ENCODE measurements at places on chromosomes 5 and 9.

GRCh38 chr5:138938526-138938925 lies 63.4 kb upstream of the LRRTM2 start:
- DNase-seq: no peak

DNA sequence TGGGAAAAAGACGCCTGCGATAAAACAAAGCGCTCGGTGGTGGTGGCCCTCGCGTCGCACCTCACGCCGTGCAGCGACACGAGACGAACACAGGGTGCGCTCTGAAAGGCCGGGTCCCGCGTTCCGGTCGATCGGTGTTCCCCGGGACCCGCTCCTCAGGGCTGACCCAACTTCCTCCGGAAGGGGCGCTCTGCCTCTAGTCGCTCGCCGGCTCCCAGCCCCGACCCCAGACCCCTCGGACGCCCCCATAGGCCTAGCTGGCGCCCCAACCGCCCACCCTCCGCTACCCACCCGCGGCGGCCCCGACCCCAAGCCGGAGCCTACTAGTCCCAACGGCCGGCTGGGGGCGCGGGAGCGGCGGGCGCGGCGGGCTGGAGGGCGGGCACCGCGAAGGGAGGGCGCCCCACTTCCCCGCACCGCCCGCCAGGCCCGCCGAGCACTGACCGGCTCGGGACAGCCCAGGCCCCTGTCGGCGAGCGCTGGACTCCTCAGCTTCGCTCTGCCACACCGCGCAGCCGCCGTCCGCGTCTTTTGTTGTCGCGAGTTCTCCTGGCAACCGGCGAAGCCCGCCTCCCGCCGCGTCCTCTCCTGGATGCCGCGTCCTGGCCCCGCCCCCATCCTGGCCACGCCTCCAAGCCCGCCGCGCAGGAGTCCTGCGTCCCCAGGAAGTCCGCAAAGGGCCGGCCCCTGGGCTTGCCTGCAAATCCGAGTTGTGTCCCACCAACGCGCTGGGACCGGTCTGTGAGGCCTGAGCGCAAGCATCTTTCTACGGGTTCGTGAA lies at the start of gene KIF27:
KIF27 (minus strand) TSS at position 506 of the 781 bp plus-strand sequence. CDS start 5,841 bp downstream, outside the sequence.
- peak; percentile 90 for DNase-seq

GRCh38 chr5:177405805-177406204 lies 3.6 kb downstream of the F12 start:
- DNase-seq: no peak

DNA sequence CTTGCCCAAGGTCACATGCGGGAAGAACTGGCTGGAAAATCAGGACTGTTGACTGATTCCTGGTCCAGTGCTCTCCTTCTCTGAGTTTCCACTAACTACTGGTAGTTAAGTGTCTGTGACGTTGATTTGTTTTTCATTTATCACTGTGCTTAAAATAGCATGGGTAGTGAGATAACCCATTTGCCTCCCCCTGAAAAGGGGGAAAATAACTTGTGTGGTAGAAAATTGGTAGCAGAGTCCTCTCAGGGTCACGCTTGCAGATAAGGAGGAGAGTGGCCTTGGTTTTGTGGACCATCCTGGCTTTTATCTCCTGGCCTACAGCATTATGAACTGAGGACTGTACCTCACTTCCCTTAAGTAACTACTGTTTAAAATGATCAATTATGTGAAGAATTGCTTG lies 10.9 kb downstream of the FUBP3 start:
- DNase-seq: no peak

GRCh38 chr9:14068690-14069089 lies 245.3 kb downstream of the NFIB start:
- DNase-seq: no peak

DNA sequence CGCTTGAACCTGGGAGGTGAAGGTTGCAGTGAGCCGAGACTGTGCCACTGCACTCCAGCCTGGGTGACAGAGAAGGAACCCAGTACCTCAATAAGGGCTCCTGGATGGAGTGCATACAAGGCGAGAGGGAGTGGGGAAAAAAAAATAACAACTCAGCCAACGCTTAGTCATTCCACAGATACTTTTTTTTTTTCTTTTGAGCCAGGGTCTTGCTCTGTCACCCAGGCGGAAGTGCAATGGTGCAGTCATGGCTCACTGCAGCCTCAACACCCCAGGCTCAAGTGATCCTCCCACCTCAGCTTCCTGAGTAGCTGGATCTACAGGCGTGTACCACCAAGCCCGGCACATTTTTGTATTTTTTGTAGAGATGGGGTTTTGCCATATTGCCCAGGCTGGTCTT lies 59.5 kb upstream of the GGTA1 start:
- DNase-seq: no peak

DNA sequence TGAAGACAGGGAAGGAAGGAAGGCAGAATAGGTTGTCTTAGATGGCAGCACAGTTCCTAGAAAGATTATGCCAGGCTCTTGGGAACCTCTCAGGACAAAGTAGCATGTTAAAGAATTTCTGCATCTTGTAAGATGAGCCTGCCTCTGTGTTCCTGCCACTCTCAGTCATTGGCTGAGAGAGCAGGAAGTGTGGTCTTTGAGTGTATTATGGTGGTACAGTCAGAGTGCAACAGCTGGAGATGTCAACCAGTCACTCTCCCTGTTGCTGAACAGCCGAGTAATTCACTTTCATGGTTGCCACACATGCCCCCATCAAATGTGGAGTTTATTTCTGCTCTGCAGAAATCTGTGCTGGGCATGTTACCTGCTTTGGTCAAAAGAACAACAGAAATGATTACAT lies 659.6 kb upstream of the RIOK2 start:
- DNase-seq: no peak

DNA sequence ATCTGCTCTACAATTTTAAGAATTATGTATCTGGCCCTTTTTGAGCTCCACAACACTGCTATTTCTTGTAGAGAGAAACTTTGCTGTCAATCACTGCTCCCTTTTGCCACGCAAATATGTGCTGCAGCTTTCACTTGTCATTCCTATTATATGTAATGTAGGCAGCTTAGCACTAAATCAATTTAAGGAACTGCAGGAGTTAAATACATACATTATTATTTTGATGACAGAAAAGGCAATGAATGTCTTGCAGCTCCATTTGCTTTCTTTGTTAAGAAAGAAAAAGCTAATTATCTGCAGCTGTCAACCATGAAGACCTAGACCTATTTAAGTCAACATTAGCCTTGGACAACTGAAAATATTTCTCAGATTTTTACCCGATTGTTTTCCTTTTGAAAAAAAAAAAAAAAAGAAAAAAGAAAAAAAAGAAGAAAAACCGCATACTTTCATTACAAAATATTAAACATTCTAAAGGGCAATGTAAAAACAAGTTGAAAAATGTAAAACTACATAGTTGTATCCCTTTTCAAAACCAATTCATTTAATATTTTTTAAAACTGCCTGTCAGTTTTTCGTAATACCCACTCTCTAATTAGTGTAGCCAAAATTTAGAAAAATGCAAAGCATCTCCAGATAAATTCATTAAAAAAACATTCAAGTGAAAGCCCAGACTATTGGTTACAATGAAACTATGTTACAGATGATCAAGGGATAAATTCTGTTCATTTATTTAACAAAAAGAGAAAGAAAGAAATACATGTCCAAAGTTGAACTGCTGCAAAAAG lies 57.2 kb downstream of the RFX3 start:
- no peak for DNase-seq

DNA sequence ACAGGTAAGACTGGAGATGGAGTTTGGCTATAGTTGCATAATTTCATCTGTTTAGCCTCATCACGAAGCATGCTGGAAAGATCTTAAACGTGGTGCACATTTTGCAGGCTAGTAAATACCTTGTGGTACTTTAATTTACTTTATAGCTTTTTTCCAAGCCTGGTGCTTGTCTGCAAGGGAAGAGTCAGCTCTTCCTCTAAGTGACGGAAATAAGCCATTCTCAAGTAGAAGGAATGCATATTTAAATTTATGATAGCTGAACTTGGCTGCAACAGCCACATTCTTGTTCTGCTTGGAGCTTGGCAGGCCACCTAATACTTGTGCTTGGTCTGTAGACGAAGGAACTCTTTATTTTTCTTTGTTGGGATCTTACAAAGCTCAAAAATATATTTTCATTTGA lies 188.0 kb upstream of the PIK3R1 start:
- no peak for DNase-seq

DNA sequence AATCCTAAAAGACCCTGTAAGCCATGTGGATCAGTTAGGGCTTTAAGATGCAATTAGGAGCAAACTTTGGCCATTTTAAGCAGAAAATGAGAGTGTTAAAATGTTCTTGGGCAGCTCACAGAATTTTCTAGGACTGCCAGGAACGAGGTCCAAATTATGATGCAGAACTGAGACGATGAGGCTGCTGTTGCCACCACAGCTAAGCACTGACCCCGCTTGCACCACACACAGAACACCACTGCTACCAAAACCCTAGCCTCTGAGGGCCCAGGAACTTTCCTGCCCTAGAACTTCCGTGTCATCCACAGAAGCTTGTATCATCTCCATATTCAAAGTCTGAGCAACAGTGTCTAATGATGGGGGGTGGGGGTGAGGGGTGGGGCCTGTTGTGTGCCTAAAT lies 41.0 kb upstream of the PCSK1 start:
- DNase-seq: no peak

- no peak for DNase-seq
Measured at GRCh38 chr5:159864885-159865691, 51.2 kb upstream of the ADRA1B start.

DNA sequence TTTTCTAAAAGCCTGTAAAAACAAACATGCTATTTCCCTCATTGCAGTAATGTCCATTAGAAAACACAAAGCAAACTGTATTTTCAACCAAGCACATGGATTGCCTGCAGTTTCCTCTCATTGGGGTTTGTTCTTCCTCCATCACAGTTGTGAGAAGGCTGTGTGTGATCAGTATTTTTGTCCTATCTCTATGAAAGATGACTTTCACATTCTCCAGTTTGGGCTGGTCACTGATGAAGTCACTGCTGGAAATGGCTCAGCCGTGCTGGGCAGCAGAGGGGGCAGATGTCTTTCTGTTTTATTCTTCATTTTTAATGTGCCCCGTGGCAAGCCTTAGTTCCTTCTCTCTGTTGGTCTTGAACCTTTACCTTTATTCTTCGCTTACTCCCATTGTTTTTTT lies 288.9 kb upstream of the MPDZ start:
- no peak for DNase-seq

GRCh38 chr9:126851286-126851880 lies 9.1 kb upstream of the ZBTB34 start:
- DNase-seq: no peak

DNA sequence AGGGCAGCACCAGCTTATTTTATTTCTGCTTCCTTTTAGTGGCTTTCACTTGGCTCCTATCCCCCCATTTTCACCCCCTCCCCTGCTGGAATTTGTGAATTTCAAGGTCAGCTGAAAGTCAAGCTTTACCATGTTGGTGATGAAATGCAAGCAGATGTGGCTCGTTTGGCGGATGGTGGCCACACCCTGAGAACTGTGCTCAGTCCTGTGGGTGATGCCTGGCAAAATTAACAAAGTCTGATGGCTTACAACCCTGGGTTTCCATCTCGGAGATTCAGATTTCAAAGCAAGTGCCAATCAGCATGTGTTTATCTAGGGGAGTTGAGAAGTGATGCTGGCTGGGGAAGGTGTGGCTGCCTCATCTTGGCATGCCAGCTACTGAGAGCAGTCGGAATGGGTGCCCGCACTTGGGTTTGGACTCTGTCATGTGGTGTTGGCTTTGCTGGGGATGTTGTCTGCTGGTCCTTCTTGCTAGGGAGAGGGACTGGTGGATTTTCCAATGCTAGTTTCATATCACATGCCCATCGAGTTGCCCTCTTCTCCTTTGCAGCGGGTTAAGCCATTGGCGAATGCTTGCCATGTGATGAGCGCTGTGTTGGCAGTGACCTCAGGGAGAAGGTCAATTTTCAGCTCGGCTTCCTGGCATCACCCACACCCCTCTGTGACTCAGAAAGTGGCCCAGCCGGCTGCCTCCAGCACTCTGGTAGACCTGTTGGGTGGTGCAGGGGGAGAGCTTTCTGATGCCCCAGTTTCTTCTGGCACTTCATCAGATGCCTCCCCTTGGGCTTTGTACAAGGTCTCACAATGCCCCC lies 77.0 kb upstream of the PITX1 start:
- DNase-seq: no peak

- no peak for DNase-seq
Measured at GRCh38 chr5:164377746-164378145, 872.3 kb downstream of the MAT2B start.

DNA sequence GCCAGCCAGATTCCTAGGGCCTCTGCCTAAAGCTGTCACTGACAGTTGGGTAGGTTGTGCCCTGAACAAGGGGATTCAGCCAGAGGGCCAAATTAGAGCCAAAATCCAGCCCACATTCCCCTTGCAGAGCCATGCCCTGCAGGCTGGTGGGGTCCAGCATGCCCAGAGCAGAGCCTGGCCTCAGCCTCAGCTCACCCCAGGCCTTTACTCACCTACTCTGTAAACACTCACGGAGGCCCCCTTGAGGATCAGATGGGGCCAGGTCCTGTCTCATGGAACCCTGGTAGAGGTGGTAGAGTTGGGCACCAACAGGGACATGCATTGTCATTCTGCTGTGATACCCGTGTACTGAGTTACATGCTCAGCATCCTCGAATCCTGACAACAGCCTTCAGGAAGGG lies 74.9 kb downstream of the LMX1B start:
- DNase-seq: no peak

DNA sequence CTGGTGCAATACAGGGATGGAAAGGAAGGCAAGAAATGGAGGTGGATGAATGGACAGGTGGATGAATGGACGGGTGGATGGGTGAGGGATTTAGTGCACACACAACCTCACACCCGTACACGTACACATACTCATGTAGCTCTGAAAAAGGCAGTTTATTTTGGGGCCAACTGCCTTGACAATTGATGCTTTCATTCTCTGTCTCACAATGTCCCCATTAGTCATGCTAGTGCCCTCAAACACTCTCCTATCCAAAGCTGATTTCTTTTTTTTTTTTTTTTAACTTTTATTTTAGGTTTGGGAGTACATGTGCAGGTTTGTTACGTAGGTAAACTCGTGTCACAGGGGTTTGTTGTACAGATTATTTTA lies 495.0 kb downstream of the DMAC1 start:
- no peak for DNase-seq

DNA sequence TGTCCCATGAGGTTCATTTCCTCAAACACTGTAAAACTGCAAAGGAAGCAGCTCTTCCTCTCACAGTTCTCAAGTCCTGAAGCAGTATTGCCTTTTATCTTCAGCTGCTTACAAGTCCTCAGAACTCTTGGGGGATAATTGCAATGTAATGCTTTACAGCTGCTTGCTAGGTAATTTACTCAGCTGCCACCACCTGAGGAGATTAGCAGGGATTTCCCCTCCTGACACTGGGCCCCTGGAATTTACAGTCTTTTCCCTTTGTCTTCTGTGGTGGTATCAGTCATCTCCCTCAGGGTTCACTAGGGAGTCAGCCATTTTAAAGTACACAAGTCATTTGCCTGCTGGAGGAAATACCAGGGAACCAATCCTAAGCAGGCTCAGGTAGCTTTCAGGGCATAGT lies 754.3 kb upstream of the GRAMD2B start:
- DNase-seq: no peak

- no peak for DNase-seq
Measured at GRCh38 chr9:9033022-9033421, 1233.4 kb upstream of the DMAC1 start.

GRCh38 chr9:127305838-127306226 lies 41.3 kb downstream of the GARNL3 start:
- no peak for DNase-seq

- no peak for DNase-seq
Measured at GRCh38 chr5:93503598-93504067, 77.4 kb downstream of the NR2F1-AS1 start.

- no peak for DNase-seq
Measured at GRCh38 chr5:135203593-135204036, 169.6 kb upstream of the PITX1 start.
